ENCODE measurements at places on chromosomes 5 and 9. TPM values are rescaled to one million over a fixed set of nuclear protein-coding genes. Genes with fewer than 3 reads are reported as not detected.
A peak's percentile ranks its signal among the peaks of the same experiment; 100 is the strongest.

DNA sequence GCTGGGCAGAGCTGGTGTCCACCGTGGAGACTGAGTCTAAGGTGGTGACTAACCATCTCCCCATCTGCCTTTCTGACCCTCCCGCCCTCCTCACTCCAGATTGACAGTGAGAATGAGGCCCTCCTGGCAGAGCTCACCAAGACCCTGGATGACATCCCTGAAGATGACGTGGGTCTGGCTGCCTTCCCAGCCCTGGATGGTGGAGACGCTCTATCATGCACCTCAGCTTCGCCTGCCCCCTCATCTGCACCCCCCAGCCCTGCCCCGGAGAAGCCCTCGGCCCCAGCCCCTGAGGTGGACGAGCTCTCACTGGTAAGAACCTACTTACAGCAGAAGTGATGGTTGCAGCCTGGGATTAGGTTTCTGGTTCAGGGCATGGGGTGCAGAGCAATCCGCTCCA, 96.5 kb downstream of the PPARGC1B start:
- no peak for DNase-seq

DNA sequence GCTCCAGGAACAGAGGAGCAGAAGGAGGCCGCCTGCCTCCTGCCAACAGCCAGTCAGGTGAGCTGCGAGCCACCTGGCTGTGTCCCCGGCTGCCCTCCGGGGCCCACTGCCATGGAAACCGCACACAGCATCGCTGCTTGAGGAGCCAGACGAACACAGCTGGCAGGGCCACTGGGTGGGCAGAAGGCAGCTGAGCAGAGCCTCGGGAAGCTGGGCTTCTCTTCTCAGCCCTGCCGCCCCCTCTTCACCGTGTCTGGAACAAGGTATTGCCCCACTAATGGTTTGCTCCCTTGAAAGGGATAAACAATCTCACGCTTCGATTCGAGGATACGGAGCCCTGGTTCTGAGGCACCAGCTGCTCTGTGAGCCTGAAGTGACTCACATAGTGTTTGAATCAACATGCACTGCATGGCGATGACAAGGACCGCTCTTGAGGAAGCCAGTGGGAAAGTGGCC, 63.7 kb upstream of the RUFY1 start:
- peak; percentile 55 for DNase-seq

DNA sequence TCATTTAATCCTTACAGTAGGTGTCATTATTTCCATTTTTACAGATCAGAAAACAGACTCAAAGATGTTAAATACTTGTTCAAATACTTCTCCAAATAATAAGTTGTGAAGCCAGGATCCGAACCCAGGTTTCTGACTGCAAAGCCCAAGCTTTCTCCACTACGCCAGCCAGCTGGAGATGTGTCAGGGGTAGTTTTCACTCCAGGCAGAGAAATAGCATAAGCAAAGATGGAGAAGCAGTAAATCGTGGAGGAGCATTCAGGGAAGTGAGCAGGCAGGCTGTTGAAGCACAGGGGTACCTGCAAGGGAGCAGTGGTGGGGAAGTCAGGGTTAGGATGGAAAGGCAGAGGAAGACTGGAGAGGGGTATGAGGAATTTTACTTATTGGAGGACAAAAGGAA, 2.9 kb downstream of the TLN1 start:
- DNase-seq, result no peak

DNA sequence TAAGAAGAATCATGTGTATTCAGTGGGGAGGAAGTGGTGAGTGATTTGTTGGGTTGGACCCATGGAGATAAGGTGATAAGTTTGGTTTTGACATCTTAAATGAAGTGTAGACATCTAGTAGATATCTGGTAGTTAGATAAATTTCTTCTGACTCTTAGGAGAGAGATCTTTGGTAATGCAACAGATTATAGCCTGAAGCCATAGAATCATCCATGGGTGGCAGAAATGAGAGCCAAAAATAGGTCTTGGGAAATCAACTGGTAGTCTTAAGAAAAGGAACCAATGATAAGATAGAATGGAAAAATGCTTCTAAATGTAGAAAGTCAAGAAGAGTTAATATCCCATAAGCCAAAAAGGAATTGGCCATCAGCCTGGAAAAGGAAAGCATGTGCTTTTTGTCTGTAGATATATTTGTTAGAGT, 532.7 kb upstream of the GRAMD2B start:
- DNase-seq, result no peak

DNA sequence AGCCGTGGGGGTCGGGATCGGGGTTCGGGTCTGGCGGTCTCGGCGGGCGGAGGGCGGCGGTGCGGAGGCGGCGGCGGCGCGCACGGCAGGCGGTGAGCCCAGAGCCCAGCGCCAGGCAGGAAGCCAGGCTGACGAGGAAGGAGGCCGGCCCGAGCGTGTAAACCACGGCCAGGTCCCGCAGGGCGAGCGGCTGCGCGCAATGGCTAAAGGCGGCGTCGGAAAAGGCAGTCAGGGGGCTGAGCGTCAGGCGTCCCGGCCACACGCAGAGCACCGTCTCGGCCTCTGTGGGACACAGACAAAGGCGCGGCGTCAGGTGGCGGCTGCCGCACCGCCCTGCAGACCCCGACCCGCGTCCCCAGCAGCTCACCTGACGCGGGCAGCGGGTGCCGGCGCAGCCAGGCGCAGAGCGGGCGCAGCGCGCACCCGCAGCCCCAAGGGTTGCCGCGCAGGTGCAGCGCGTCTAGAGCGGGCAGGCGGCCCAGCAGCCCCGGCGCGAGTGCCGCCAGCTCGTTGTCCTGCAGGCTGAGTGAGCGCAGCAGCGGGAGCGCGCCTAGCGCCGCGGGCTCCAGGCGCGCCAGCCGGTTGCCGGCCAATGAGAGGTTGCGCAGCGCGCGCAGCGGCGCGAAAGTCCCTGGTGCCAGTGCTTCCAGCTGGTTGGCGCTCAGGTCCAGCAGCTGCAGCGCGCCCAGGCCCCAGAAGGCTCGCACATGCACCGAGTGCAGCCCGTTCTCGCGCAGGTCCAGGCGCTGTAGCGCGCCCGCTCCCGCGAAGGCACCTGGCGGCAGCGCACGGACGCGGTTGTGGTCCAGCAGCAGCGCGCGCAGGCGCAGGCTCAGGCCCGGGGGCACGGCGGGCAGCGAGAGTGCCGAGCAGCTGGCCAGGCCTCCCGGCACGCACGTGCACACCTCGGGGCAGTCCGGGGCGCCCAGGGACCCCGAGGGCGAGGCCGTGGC, 671 bp downstream of the LRRC26 start:
- peak; percentile 63 for DNase-seq

GRCh38 chr5:89535411-89535810, 652.4 kb upstream of the MEF2C start:
- DNase-seq, result no peak

DNA sequence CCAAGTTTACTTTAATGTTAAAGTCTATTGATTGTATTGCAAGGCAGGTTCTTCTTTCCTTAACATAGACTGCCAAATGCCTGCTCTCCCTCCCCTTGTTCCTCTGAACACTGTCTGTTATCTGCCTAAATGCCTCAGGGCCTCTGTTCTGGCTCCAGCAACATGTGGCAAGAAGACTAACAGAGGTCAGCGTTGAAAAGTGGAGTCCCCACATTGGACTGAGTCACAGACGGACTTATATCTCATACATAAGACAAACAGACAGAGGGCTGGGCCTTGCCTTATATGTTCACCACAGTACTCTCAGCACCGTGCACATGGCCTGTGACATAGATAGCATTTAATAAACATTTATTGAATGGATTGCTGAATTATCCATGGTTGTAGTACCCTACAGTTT, 91.4 kb downstream of the TSSK1B start:
- peak; percentile 59 for DNase-seq

DNA sequence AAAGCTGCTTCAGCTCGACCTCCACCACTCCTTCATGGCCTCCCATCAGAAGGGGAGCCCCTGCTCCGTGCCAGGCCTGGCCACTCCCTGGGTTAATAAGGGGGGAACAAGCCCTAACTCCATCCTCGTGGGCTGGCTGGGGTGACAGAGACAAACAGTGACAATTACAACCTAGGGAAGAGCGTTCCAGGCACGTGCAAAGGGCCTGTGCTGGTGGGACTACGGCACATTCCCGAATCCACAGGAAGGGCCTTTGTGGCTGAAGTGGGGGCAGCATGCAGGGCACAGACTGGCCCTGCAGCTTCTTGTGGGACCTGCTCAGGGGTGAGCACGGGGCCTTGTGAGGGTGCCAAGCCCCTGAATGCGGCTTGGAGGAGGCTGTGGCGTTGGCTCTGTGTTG, 157.4 kb downstream of the C9orf50 start:
- no peak for DNase-seq

Gene RANBP17
- 16.8 TPM for total RNA-seq

Gene MAST4
- 30.8 TPM for total RNA-seq

Gene NDUFS6
- 141 TPM for total RNA-seq

Gene LIFR
- 21.4 TPM for total RNA-seq

Gene PHYHD1
- 25.3 TPM for total RNA-seq

Gene CBY3
- total RNA-seq, result 0.18 TPM

Data from cardiac muscle cell (in vitro differentiated cells and primary cell).